ENCODE measurements at places on chromosomes 5 and 9.

- no peak for DNase-seq
Measured at GRCh38 chr5:90488791-90489190, 14.1 kb downstream of the POLR3G start.

DNA sequence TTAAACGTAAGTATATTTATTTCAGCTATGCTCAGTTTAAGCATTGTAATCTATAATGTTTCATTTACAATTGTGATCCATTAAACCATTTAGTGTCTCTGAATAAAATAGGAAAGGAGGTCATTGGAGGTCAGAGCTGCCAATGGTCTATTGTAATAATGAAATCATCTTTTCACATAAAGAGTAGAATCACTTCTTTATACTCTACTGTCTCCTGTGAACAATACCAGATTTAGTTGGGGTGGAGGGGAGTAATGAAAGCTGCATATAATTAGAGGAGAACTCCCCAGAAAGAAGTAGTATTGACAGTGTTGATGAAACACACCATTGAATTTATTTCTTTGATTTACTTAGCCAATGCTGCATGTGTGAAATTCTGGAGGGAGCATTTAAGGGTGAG lies 35.1 kb upstream of the ZFYVE16 start:
- DNase-seq, result no peak

DNA sequence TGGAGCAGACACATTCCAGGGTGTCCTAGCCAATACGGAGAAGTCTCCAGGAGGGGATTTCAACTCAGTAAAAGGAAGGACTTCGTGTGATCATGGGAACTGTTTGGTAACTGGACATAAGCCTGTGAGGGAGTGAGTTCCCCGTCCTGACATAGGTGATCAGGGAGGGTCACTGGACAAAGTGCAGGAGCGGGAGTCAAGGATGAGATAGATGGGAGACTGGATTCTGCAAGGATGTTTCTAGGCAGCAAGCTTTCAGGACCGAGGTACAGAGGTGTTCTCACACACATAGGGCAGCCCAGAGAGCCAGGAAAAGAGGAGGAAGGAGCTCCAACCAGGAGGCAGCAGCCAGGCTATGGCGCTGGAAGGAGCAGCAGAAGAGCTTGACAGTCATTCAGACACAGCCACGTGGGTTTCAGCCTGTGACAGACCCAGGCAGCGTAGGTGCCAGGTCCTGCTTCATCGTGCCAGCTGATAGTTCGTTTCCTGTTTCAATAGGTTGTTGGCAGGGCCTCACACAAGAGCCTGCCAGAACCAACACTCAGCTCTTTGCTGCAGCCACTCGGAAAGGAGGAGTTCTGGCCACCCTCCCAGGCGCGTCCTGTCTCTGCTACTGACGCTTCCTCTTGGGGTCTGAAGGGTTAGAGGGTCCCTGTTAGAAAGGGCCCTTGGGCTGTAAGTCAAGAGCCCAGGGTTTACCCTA lies 84.1 kb downstream of the AMBP start:
- DNase-seq, result no peak

GRCh38 chr9:37668116-37668601 lies 17.4 kb downstream of the FRMPD1 start:
- DNase-seq, result no peak

DNA sequence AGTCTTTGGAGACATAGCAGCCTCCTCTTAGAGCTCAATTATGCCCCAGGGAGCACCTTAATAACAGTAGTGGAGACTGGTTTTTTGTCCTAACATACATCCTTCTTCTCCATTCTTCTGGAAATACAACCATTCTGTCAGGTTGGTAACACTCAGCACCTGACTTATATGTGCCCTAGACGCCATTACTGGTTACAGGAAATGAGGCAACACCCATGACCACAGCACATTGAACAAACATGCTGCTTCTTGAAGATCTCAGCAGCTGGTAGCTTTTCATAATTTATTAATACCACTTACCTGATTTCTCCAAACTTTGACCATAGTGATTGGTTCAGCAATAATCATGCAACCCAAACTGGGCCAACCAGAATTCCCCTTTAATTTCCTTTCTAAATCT lies 25.1 kb upstream of the TRPM3 start:
- no peak for DNase-seq

DNA sequence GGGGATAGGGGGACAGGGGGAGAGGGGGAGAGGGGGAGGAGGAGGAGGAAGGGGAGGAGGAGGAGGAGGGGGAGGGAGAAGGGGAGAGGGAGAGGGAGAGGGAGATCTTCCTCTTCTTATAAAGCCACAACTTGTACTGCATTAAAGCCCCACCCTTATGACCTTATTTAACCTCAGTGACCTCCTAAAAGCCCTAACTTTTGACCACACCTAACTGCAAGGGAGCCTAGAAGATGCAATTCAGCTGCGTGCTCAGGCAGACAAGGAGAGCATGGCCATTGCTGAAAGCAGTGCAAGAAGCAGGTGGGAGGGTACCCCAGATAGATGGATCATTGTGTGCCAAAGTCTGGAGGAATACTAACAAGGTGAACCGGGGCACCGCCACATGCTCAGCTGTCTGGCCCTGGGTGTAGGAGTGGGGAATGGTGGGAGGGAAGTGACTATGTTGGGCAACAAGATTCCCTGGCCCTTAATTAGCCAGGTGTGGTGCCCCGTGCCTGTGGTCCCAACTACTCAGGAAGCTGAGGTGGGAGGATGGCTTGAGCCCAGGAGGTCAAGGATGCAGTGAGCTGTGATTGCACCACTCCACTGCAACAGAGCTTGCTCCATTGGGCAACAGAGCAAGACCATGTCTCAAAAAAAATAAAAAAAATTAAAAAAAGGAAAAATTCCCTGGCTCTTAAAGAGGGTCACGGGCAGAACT lies 125.4 kb upstream of the BOD1 start:
- no peak for DNase-seq

- DNase-seq, result no peak
Measured at GRCh38 chr9:9920425-9921060, 692.3 kb downstream of the PTPRD start.

DNA sequence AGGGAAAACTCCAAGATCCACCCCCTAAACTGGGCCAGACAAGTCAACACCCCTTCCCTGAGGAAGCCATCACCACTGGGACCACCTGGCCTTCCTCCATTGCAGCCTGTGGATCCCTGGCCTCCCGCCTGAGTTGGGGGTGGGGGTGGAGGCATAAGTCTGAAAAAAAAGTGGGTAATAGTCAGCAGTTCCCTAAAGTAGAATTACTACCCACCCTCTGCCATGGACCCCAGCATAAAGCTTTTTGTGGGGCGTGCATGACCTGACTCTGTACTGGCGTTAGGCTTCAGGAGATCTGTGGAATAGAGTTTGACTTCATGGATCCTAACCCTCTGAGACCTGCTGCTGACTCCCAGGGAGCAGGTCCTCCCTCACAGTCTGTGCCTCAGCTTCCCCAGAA lies 2.0 kb upstream of the CXXC5 start:
- no peak for DNase-seq
